Stimulated activated CD4-positive, alpha-beta T cell treated with anti-CD3 and anti-CD28 coated beads, Interleukin-2, amount 100 ng/mL, for 24 hours (primary cell): ENCODE measurements at places on chromosomes 16 and 17.

DNA sequence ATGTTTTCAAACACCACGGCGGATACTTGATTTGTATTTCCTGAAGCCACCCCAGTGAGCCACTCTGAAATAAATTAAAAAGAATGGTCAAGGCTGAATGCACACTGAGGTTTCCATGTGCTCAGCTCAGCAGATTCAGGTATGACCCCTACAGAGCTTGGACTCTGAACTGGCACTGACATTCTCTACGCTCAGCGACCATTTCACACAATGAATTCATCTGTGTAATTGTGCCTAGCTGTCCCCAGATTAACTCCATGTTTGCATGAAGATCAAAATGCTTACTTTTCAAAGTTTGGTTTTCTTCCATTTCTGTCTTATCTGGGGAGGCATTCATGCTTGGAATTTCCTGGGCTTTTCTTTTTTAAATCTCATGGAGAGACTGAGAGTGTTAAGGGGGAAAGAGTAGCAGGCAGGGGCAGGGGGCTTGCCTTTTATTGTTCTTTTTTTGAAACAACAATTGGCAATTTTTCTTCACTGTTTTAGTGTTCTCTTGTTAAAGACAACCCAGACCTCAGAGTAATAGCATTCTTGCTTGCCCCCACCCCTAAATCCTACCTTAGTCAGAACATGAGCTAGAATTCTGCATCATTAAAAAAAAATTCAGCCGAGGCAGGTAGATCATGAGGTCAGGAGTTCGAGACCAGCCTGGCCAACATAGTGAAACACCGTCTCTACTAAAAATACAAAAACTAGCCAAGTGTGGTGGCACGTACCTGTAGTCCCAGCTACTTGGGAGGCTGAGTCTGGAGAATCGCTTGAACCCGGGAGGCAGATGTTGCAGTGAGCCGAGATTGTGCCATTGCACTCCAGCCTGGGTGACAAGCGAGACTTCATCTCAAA, 85.5 kb upstream of the HNF1B start:
- DNase-seq, result no peak

GRCh38 chr16:86375364-86375763, 135.0 kb upstream of the FOXF1 start:
- no peak for DNase-seq

- no peak for DNase-seq
These were observed 85.3 kb upstream of the MAF start for GRCh38 chr16:79685871-79686270.

DNA sequence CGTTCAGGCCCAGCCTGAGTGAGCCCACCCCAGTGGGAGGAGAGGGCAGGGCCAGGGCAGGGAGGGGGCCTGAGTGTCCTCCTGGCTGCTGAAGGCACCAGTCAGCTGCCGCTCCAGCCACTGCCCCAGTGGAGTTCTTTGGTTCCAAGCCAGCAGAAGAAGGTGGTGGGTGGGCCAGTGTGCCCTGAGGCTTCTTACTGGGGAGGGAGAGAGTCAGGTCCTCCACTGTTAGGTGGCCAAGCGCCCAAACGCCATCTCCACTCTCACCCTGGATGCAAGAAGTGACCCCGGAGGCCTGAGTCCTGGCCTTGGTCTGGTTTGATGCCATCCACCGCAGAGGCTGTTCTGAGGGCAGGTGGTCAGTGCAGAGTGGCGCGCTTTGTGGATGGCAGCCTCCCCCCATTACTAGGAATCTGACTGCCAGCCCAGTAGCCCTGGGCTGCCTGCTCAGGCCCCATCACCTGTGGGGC, 2.2 kb downstream of the RNF213 start:
- no peak for DNase-seq

- DNase-seq, result no peak
These were observed 20.0 kb upstream of the CACNG4 start for GRCh38 chr17:66944351-66945146.

DNA sequence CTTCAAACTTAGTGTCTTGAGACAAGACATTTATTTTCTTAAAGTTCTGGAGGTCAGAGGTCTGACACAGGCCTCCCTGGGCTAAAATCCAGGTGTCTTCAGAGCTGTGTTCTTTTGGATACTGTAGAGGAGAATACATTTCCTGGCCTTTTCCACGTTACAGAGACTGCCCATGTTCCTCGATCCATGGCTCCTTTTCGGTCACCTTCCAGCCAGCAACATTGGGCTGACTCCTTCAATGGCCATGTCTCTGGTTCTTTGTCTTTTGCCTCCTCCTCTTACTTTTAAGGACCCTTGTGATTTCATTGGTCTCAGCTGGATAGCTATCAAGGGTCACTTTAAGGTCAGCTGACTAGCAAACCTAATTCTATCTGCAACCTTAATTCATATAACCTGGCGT, 212.4 kb downstream of the WWOX start:
- DNase-seq, result no peak

DNA sequence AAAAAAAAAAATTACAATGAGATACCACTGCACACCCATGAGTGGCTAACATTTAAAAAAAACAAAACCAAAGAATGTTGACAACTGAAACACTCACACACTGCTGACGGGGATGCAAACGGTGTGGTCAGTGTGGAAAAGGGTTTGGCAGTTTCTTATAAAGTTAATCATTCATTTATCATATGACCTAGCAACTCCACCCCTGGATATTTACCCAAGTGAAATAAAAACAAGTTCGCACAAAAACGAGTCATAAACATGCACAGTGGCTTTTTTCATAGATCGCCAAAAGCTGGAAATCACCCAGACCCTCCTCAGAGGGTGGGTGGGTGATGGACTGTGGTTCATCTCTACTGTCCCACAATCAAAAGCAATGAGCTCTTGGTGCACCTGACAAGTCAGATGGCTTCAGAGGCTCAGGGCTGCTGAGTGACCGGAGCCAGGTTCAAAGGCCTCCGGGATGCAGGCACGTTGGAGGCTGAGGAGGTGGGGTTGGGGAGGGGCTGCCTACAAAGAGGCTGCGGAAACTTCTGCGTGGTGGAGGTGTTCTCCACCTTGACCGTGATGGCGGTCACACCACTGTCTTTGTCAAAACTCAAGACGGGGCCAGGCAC, 14.2 kb downstream of the RAB40B start:
- no peak for DNase-seq

GRCh38 chr16:15649727-15650018, 372 bp upstream of the NDE1 start:
- DNase-seq, result no peak

DNA sequence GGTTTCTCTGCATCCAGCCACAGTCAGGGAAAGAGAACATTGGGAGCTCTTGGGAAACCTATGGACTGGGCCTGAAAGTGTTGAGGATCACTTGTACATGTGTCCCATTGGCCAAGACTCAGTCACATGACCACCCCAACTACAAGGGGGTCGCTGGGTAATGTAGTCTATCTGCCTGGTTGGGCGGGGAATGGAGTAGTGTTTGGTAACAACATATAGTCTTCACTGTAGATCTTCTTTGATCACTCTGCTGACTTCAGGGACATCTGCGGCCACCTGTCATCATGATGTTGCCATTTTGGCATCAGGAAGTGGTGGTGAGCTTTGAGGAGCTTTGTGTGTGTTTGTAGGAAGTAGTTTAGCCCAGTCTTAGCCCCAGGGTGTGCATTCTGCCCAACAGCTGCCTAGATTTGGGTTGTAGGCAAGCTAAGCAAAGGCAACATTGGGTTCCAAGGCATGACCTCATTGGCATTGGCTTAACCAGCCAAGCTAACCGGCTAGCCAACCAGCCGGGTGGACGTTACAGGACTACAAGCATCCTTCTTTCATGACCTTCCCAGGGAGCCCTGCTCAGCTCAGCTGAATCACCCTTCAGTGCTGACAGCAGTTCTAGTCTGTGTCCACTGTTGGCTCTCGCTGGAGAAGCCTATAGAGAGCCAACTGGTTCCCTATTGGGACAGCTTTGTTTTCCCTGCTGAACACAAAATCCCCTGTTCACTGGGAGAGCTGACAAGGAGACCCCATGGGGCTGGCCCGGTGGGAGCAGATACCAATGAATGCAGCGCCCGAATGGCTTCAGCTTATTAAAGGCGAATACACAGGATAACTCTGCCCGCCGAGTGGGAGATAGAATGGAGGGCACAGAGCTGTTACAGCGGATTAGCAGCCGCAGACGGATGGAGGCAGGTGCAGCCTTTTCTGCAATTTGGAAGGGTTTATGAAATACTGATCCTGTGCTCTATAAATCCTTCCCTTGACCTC, 178.6 kb downstream of the NTN1 start:
- DNase-seq, result no peak

GRCh38 chr16:88922114-88922825, 54.7 kb downstream of the CBFA2T3 start:
- DNase-seq, result no peak

DNA sequence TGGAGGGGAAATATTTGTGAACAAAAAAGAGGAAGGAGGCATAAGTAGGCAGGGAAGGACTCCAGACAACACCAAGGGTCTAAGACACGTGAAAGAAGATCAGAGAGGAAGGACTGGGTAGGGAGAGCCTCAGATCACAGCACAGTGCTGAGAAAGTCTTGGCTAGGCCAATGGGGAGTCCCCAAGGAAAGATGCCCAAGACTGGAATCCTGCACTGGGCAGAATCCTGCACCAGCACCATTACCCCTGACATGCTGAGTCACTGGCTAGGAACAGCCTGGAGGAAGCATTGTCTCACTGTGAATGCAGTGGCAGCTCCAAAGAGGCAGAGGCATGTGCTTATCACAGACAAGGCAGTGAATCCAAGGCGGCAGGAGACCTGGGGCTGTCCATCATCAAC, 19.2 kb downstream of the CLEC19A start:
- DNase-seq, result no peak

DNA sequence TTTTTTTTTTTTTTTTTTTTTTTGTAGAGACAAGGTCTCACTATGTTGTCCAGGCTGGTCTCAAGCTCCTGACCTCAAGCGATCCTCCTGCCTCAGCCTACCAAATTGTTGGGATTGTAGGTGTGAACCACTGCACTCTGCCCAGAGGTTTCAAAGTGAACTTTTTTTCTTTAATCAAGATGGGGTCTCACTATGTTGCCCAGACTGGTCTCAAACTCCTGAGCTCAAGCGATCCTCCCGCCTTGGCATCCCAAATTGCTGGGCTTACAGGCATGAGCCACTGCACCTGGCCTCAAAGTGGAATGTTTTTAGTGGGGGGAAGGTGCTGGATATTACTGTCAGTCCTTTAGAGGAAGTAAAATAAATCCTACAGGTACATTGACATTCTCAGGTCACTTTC, 12.0 kb upstream of the CEP20 start:
- DNase-seq, result no peak

DNA sequence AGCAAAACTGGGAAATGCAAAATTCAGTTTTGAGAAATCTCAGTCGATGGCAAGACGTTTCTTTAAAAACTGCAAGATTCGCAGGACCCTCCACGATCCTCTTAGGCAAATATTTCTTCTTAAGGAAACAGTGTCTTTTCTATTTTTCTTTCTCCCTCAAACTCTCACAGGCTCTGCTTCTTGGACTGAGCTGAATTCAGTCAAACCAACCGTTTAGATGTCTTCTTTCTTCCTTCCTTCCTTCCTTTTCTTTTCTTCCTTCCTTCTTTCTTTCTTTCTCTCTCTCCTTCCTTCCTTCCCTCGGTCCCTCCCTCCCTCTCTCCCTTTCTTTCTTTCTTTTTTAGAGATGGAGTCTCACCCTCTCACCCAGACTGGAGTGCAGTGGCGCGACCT, 67.2 kb upstream of the AXIN2 start:
- DNase-seq, result no peak

DNA sequence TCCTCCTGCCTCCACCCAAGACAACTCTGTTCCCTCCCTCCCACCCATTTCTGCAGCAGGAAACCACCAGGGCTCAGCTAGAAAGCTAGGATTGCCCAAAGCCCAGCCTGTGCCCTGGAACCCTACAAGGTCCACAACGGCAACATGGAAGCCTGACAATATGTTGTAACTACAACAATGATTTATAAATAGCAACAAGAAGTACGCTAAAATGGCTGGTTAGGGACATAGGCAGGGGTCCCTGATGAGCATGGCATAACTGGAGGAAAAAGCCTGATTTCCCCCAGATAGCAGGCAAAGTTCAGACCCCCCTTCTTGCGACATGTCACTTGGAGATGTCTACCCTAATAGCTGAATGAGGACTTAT, 6.6 kb downstream of the ST3GAL2 start:
- DNase-seq, result no peak

GRCh38 chr16:10128397-10129258, 53.6 kb downstream of the GRIN2A start:
- DNase-seq, result no peak

- no peak for DNase-seq
These were observed 551.4 kb upstream of the ZFHX3 start for GRCh38 chr16:73599351-73599750.
